ENCODE measurements at places on chromosomes 1 and 21.

DNA sequence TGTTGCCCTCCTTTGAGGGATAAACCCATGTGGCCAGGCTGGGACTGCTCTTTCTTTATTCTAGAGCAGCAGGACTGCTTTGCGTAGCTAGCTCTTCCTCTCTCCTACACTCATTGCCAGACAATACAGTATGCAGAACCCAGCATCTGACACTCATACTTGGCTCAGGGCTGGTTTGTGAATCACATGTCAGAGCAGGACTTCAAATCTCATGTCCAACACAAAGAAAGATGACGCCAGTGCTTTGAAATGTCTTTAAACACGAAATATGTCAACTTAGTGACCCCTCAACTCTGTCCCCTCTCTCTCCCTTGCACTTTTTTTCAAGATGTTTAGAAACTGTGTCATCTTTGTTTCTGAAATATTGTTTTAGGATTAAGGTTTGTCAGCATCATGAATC is 135.0 kb downstream of the TGFB2 start:
- no peak for DNase-seq

GRCh38 chr1:200925831-200926230 is 31.1 kb downstream of the INAVA start:
- no peak for DNase-seq

- DNase-seq = no peak
Observed at GRCh38 chr1:1082776-1083415, 8.8 kb upstream of the RNF223 start.

GRCh38 chr1:185645686-185646085 is 88.5 kb upstream of the HMCN1 start:
- DNase-seq = no peak

- no peak for DNase-seq
Observed at GRCh38 chr1:66331658-66332547, 202.1 kb upstream of the SGIP1 start.

DNA sequence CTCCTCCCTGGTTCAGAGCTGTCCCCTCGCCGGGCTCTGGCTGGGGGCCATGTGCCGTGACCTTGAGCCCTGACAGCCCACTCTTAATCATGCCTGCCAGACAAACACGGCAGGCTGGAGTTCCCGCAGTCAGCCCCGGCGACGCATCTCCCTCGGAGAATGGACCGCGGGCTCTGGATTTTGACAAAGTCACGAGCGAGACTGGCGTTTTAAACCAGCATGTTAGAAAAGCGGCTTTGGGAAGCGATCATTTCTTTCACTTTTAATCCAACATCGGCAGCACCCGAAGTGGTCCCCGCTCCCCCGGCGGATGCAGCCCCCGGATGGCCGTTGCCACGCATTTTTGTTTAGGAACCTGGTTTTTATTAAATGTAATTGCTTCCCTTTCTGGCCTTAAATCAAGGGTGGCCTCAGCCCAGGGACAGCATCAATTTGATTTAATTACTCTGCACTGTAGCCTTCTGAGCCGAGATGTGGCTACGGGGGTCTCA is 70.9 kb downstream of the PRDM16 start:
- no peak for DNase-seq

DNA sequence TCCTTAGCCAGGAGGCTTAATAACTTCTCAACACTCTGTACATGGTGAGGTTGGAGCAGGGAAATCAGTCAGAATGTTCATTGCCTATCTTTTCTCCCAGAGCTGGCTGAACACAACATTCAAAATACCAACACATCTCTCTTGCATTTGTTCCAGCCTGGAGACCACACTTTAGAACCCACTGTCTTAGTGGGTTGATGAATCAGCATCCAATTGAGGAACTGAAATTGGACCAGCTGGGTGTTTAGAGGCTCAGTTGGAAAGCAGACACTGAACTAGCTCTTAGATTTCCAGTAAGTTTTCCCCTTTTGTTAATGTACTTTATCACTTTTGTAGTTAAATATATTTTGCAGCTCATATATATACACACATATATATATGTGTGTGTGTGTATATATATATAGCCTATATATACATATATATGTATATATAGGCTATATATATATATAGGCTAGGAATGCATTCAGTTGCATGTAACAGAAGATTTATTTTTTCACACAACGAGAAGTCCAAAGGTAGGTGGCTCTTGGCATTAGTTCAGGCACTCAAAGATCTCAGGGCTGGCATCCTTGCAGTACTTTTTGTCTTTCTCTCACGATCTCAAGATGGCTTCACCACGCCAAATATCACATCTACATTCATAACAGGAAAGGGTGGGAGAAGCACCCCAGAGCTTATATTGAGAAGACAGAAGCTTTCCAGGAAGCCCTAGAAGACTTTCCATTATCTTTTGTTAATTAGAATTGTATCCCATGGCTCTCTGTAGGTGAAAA is 35.0 kb upstream of the HUNK start:
- DNase-seq = no peak
